T-cell (primary cell): ENCODE measurements at places on chromosomes 12 and 14.

- no peak for DNase-seq
These were observed 58.4 kb downstream of the BCL11B start for GRCh38 chr14:99213527-99213971.

DNA sequence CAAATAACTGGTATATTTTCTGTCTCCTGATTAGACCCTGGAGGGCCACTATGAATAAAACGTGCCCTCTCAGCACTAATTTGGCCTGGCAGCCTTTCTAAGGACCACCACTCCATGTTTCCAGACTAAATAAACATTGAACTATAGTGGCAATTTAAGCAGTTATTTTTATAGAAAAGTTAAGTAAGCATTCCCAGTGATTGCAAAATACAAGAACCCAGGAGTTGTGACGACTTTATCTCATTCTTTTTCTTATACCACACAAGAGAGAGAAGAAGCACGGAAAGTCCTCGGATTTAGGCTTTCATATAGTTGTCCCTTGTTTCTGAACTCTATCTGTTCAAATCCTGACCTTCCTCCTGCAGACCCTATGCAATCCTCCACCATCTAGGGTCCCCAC lies 23.1 kb upstream of the STRAP start:
- DNase-seq, result no peak

- DNase-seq, result no peak
These were observed 307.5 kb upstream of the FKBP4 start for GRCh38 chr12:2487278-2487677.

- DNase-seq, result no peak
These were observed 21.0 kb upstream of the ABCC9 start for GRCh38 chr12:21962236-21962635.

GRCh38 chr14:95326987-95327386 lies 7.3 kb upstream of the CLMN start:
- no peak for DNase-seq

DNA sequence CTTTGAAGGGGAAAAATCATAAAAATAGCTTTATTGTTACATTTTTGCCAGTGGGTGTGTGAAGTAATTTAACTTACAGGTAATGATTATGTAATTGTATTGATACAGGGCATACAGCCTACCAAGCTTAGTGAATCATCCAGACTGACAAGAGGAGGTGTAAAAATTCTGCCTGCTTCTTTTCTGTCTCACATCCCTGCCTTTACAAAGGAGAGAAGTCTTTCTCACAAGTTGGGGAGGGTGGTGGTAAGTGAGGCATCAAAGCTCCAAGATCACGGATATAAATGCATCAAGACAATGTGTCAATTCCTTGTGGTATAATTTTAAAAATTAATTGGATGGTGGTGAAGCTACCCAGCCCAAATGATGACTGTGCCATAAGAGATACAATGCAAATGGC lies 39.0 kb upstream of the G2E3 start:
- DNase-seq, result no peak
